Upper lobe of left lung (tissue), 6 donors: ENCODE measurements at places on chromosomes 5 and 9.

GRCh38 chr9:118962426-118962825 lies 406.8 kb downstream of the BRINP1 start:
- no peak for DNase-seq

DNA sequence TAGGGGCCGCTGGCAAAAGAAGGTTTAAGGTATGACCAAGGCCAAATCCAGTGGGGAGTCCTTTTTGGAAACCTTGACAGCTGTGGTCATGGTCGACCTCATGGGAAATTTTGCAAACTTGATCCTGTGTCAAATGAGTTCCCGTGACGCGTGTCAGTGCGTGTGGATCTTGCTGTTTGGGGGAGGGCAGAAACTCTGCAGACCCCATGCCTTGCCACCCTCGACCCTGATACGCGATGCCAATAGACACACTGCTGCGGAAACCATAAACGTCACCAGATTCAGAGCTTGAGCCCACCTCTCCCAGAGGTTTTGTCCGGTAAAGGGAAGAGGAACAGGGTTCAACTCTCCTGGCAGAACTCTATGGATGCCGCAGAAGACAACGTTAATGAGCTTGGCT lies 104.7 kb downstream of the ADAMTS2 start:
- peak; percentile 10 for DNase-seq

DNA sequence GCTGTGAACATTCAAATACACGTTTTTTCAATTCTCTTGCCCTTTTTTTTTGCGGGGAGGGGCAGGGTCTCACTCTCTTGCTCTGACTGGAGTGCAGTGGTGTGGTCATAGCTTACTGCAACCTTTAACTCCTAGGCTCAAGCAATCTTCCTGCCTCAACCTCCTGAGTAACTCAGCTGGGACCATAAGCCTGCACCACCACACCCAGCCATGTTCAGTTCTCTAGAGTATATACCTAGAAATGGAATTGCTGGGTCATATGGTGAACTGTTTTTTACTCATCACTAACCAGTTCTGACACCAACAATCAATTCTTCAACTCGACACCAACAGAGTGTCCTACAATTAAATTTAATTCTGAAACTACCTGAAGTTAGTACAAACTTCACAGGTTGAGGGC lies 85.5 kb upstream of the ZNF169 start:
- DNase-seq, result no peak

- DNase-seq, result no peak
Observed at GRCh38 chr5:72225741-72226140, 94.3 kb downstream of the MRPS27 start.

GRCh38 chr5:140633021-140633471 lies at the start of gene CD14:
TSS of gene CD14 (minus strand) at chr5:140633175. CDS start at chr5:140633071, 104 bp downstream.
- peak; percentile 82 for DNase-seq

GRCh38 chr5:91591076-91591475 lies 208.0 kb upstream of the ARRDC3 start:
- no peak for DNase-seq

DNA sequence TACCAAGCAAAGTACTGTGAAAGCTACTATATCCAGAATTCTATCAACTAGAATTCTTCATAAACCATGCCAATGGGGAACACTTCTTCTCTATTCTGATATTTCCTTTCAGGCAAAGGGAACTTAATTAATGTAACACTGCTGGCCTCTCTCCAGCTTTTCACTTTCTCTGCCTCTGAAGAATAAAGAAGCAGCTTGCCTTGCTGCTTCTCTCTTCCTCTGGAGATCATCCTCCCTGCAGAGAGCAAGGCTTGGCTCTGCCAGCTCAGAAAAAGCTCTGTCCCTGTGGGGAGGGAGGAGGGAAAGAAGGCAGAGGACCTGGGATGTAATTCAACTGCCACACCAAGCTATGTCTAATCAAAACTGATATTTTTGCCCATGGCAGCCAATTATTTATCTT lies 6.5 kb downstream of the CTNND2 start:
- DNase-seq, result no peak

DNA sequence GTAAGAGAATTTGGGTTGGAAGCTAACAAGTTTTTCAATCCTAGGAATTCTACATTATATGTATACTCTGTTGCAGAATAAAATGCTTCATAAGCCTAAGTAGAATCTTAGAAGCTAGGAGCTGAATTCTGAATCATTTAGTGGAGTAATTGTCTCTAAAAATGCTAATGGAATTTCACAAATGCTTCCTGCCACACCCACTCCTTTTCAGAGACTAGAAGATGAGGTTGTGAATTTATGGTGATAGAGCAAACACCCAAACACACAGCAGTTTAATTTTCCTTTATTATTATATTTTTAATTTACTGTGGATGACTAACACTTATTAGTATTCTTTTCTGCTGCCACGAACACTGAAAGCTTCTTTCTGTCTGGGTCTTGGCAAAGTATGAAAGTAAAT lies 208.0 kb upstream of the PDE4D start:
- DNase-seq, result no peak

- DNase-seq, result no peak
Observed at GRCh38 chr5:157828944-157829639, 29.9 kb downstream of the CLINT1 start.

- no peak for DNase-seq
Observed at GRCh38 chr5:135747824-135748223, 86.6 kb upstream of the SLC25A48 start.

DNA sequence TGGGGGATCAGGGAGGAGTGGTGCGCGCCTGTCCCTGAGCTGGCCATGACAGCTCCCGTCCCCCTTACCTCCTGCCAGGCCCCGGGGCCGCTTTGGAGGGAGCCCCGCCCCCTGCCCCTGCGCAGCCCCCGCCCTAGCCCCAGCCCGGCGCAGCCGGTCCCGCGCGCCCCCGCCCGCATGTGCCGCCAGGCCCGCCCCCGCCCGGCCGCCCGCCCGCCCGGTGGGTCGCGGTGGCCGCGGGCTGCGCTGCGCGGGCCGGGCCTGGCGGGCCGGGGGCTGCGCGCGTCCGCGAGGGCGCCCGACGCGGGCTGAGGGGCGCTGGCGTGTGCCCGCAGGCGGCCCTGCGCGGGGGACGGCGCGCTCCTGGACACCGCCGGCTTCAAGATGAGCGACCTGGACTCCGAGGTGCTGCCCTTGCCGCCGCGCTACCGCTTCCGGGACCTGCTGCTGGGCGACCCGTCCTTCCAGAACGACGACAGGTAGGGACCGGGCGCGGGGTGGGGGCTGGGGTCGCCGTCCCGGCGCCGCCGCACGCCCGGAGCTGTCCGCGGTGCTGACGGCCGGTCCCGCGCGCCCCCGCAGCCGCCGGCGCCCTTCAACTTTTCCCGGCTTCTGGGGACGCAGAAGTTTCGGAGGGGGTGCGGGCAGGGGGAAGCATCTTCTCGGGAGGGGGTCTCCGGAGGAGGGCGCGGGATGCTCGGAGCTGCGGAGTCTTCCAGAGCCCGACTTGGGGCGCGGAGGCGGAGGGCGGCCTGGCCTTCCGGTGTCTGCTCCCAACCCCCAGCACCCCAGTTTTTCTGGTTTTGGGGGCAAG lies 12.5 kb downstream of the KCNT1 start:
- DNase-seq, result no peak

DNA sequence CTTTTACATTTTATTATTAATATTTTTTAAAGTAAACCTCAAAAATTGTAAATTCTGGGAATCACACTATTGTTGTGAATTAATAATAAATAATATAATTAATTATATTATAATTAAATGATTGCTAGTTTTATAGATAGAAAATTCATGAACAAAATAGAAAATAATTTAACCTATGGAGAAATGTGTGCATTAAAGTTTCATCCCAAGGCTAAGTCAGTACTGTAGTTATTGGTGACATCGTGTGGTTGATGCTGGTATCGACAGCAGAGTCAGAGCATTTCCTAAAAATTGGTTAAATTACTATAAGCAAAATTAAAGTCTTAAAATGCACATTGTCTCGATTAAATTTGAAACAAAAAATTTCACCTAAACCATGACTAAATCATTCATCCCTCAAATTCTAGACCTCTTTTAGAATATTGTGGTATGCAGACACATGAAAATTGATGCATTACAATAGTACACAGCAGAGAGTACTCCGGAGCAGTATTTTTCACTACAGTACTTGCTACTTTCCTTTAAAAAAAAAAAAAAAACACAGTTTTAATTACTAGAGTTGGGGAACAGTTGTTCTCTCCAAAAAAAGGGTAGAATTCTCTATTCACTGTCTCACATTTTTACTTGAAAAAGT lies 73.9 kb downstream of the RORB start:
- DNase-seq, result no peak

GRCh38 chr5:158670201-158670600 lies 429.5 kb downstream of the EBF1 start:
- no peak for DNase-seq
